ENCODE measurements at places on chromosomes 7 and 10. TPM values are rescaled to one million over a fixed set of nuclear protein-coding genes. Genes with fewer than 3 reads are reported as not detected.
A peak's percentile ranks its signal among the peaks of the same experiment; 100 is the strongest.

DNA sequence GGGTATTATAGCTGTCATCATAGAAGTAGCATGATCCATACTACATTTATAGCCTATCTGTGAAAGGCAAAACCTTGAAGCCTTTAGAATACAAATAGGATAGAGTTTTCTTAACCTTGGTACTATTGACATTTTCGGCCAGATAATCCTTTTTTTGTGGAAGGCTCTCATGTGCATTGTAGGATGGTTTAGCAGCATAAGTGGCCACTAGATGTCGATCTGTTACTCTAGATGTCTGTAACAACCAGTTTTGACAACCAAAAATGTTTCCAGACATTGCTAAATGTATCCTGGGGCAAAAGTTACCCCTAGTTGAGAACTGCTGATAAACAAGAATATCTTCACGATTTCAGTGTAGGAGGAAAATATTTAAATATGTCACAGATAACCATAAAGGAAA lies 319.4 kb upstream of the GALNT17 start:
- no peaks in the 10 kb centered on the region for H3K27me3 ChIP-seq
- DNase-seq = peak; percentile 42

DNA sequence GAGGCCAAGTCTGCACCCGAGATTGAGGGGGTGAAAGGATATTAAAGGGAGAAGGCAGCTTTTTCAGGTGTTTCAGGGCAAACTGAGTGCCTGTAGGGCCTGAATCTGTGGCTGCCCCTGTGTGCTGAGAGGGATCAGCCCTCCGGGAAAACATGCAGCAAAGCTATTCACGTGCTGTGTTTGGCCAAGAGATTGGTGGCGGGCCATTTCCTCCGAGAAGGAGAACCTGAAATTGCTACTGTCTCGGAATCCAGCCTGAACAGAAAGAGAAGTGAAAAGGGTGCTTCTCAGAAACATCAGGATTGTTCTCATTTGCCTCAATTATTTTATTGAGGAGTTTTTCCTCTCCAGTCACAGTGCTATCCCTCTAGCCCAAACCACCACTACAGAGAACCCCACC lies 16.0 kb downstream of the GIMAP5 start:
- H3K27me3 ChIP-seq = no peaks in the 10 kb centered on the region
- H3K27ac ChIP-seq = no peak overlapping the region
- no peak for DNase-seq

DNA sequence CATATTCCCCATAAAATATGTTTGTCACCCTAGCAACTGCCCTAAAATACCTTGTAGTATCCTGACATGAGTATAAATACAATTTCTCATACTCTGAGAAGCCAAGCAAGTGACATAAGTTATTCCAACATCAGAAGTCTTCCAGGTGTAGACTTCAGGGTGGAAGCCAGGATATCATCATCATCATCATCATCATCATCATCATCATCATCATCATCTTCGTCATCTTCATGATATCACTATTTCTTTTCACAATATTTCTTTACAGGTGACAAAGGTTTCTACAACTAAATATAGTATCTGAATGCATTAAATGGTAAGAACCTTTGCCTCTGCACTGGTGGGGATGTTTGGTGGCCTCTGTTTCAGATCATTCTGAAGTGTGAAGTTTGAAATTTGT lies 10.0 kb upstream of the GPR141 start:
- no peaks in the 10 kb centered on the region for H3K4me1 ChIP-seq
- no peak for DNase-seq
- H3K4me3 ChIP-seq = no peak overlapping the region

DNA sequence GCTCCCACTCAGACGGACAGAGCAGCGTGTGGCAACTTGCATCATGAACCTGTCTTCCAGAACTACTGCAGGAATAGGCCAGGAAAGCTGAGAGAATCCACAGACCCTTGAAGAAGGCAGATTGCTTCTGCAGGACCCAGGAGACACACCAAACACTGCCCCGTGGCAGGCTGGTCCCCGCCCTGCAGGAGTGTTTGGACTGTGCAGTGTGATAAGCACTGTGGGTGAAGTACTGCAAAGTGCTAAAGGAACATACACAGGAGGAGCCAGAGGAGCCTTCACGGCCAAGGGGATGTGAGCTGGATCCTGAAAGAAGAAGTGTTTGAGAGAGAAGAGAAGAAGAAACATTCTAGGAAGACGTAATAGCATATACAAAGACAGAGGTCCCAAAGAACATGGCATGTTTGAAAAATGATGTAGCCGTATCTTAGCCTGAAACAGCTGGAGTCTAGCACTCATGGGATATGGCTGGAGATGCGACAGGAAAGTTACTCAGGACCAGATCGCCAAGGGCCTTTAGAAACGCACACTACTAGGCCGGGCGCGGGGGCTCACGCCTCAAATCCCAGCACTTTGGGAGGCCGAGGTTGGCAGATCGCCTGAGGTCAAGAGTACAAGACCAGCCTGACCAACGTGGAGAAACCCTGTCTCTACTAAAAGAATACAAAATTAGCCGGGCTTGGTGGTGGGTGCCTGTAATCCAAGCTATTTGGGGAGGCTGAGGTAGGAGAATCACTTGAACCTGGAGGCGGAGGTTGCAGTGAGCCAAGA lies 96.9 kb upstream of the RHEB start:
- no peaks in the 10 kb centered on the region for H3K36me3 ChIP-seq
- H3K27me3 ChIP-seq = no peaks in the 10 kb centered on the region
- no peak for DNase-seq

DNA sequence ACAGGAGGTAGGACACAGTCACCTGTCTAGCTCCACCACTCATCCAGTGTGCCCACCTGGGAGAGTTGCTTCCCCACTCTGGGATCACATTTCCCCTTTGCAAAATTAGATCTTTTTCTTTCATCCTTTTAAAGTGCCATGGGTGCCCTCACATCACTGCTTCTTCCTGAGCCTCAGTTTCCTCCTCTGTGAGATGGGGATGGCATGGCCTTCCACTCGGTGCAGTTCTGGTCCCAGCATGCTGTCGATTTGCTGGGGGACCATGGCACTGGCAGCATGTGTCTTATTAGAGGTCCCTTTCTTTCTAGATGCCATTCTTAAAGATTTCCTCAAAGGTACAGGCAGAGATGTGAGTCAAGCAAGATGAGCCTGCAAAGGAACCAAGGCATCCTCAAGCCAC lies 158.3 kb upstream of the ZMIZ1 start:
- H3K27ac ChIP-seq = no peak overlapping the region
- no peak overlapping the region for H3K4me3 ChIP-seq
- peaks cover 29% of the 10 kb centered on the region for H3K4me1 ChIP-seq

DNA sequence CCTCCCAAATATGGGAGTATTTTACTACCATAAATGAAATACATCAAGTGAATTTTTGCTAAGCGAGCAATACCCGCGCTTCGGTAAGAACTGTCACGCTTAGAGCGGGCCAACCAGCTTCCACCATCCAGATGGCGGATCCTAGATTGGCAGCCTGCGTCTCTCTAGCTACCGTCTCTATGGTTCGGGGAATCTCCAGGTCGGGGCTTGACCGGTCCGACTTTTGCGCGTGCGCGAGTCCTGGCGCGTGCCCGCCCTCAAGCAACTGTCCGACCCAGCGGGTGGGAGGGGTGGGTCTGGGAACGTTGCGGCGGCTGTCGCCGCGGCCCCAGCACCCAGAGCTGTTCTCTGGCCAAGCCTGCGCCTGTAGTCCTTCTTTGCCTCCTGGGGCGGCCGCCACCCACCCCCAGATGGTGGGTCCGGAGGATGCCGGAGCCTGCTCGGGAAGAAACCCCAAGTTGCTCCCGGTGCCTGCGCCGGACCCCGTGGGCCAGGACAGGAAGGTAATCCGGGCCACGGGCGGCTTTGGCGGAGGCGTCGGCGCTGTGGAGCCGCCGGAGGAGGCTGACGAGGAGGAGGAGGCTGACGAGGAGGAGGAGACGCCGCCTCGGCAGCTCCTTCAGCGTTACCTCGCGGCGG lies at the start of gene TBC1D12:
Gene TBC1D12 (plus strand): TSS at position 338 of the 639 bp plus-strand sequence. CDS start 73 bp downstream, at position 411.
- H3K4me3 ChIP-seq = peak within 1 kb of the TSS; percentile 99
- H3K27ac ChIP-seq = peak within 1 kb of the TSS; percentile 98
- no peaks in the 10 kb centered on the region for H3K4me1 ChIP-seq
- no peaks in the 10 kb centered on the region for H3K27me3 ChIP-seq
- H3K36me3 ChIP-seq = no peaks in the 10 kb centered on the region
- DNase-seq = peak; percentile 97

DNA sequence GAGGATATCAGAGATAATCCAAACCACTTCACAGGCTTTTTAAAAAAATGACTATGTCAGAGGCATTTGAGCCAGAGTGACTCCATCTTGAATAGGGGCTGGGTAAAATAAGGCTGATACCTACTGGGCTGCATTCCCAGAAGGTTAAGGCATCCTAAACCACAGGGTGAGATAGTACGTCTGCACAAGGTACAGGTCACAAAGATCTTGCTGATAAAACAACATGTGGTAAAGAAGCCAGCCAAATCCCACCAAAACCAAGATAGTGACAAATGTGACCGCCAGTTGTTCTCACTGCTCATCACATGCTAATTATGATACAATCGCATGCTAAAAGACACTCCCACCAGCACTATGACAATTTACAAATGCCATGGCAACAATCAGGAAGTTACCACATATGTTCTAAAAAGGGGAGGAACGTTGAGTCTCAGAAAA lies 177.5 kb downstream of the RAPGEF5 start:
- H3K4me1 ChIP-seq = no peaks in the 10 kb centered on the region
- H3K36me3 ChIP-seq = peaks cover 2% of the 10 kb centered on the region
- H3K27ac ChIP-seq = no peak overlapping the region
- H3K27me3 ChIP-seq = no peaks in the 10 kb centered on the region
- no peak overlapping the region for H3K4me3 ChIP-seq

- no peaks in the 10 kb centered on the region for H3K27me3 ChIP-seq
- H3K36me3 ChIP-seq = no peaks in the 10 kb centered on the region
- DNase-seq = no peak
- H3K4me3 ChIP-seq = no peak overlapping the region
Measured at GRCh38 chr7:151717415-151717814, 159.5 kb downstream of the PRKAG2 start.

DNA sequence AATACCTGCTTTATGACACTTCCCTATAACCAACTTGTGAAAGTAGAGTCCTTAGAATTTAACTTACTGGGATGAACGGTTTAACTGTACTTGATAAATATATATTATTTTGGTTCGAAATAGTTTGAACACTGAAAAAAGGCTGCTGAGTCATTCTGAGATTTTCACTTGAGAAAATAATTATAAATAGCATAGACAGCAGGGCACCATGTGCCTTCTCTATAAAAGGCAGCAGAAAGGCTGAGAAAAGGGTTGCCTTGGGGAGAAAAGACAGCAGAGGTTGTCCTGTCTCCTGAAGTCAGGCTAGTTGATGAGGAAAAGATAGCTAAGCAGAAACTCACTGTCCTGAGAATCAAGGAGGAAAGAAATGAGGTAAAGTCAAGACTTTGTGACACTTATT lies 92.4 kb downstream of the CTTNBP2 start:
- no peaks in the 10 kb centered on the region for H3K27me3 ChIP-seq
- H3K4me1 ChIP-seq = no peaks in the 10 kb centered on the region
- H3K4me3 ChIP-seq = no peak overlapping the region
- no peak overlapping the region for H3K27ac ChIP-seq
- DNase-seq = no peak

- H3K27me3 ChIP-seq = no peaks in the 10 kb centered on the region
- no peak overlapping the region for H3K4me3 ChIP-seq
- DNase-seq = peak; percentile 53
- peaks cover 33% of the 10 kb centered on the region for H3K4me1 ChIP-seq
Measured at GRCh38 chr10:102669206-102670064, 25.2 kb downstream of the TRIM8 start.

DNA sequence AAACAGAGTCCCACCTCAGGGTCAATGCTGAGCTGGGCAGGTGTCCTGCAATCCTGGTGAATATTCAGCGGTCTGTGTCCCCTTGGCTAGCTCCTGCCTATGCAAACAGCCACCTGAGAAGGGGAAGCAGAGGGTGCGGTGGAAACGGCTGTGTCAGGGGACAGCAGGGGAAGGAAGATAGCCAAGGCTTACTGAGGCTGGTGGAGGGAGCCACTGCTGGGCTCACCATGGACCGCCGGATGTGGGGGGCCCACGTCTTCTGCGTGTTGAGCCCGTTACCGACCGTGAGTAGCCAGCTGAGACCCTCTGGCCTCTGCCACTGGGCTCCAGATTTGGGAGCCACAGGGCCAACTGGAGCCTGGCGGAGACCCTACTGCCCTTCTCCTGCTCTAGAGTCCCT lies at the start of gene GHRHR:
Gene GHRHR (plus strand): TSS at position 112 of the 400 bp plus-strand sequence. CDS start 116 bp downstream, at position 228.
- no peaks in the 10 kb centered on the region for H3K4me1 ChIP-seq
- H3K27me3 ChIP-seq = no peaks in the 10 kb centered on the region
- H3K27ac ChIP-seq = no peak within 1 kb of the TSS
- H3K36me3 ChIP-seq = no peaks in the 10 kb centered on the region
- no peak within 1 kb of the TSS for H3K4me3 ChIP-seq

DNA sequence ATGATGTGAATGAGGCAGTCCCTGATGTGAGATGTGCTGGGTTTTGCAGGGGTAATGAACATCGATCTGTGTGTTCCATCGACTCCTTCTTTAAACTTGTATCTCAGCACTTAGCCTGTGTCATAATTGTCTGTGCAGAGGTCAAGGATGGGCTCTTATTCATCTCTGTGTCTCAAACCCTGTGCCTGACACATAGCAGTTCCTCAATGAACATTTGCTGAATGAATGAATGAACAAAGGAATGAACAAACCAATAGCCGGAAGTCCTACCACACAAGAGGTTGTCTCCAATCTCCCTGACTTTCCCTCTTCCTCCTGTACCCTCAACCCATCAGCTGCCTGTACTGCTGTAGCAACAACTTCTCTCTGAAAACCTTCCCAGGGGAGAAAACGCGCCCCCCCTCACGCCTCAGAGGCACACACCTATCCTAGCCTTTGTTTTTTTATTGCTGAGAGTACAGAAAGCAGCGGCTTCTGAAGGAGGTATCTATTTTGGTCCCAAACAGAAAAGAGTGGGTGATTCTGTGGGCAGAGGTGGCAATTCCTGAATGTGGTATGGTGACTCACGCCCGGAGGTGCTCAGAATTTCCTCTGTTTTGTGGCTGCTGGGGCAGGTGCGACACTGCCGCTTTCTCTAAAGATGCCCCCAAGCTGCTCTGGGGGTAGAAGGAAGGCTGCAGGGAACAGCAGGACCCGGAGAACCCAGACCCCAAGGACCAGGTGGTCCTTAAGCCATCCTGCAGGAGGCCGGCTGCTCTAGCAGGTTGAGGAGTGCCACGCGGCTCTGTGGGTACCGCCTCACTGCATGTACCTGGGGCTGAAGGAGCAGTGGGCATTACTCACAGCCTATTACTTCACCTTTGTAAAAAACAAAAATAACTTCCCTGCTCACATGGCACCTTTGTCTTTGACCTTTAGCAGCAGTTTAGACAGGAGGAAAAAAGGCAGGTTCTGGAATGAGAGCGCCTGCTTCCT lies 9.6 kb downstream of the IL2RA start:
- DNase-seq = peak; percentile 36
- peaks cover 16% of the 10 kb centered on the region for H3K4me1 ChIP-seq
- no peak overlapping the region for H3K27ac ChIP-seq
- H3K4me3 ChIP-seq = no peak overlapping the region
- H3K36me3 ChIP-seq = no peaks in the 10 kb centered on the region

Gene DLX5
- polyA plus RNA-seq = not detected

Gene DNAJC12
- polyA plus RNA-seq = 7.8 TPM

Gene ECHDC3
- polyA plus RNA-seq = 13.2 TPM

Gene ZNF425
- polyA plus RNA-seq = 3.9 TPM

Gene CPVL
- 15.8 TPM for polyA plus RNA-seq

Gene MBL2
- not detected for polyA plus RNA-seq

Gene TSPAN12
- 31.3 TPM for polyA plus RNA-seq

Data from small intestine (tissue), 16 donors.